ENCODE measurements at places on chromosomes 4 and X.

DNA sequence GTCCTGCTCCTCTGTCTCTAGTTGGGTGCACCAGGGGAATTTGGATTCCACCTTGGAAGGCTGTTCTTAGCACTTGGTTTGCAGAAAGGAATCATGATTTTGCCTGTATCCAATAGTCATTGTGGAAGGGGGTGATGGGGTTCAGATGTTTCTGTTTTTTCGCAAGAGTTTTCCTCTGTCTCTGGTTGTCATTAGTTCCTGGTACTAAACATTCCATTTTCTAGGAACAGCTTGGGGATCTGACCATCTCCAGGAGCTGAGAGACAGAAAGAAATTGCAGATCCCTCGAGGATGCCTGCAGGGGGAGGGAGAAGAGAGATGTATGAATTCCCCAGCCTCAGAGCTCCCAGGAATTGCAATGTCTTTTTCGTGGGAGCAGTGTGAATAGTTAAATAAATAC, 70.9 kb downstream of the CYTL1 start:
- DNase-seq: no peak

DNA sequence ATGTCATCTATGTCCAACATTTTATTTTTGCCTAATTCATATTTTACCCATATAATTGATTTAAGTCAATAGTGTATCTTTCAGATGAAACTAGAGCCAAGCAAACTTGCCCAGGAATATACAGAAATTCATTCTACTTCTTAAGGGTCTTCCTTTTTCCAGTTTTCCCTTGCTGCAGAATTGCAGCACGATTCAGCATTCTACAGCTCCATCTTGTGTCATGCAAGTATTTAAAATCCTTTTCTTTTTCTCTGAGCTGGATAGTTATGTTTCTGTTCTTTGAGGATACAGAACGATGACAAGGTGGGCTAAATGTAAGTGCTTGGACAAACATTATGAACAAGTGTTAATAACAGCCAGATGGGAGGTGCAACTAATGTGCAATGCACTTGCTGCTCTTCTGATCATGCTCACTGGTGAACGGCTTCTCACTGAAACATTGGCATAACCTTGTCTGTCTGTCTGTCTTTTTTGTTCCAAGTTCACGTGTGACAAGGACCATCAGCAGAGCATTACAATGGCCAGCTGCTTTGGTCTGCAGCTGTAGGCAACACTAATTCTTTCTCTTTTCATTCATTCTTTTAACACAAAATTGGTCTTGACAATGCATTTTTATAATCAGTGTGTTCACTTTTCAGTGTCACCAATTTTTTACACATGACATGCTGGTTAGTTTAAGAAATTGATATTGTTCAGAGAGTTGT, 1821.7 kb downstream of the ARAP2 start:
- peak; percentile 38 for DNase-seq

DNA sequence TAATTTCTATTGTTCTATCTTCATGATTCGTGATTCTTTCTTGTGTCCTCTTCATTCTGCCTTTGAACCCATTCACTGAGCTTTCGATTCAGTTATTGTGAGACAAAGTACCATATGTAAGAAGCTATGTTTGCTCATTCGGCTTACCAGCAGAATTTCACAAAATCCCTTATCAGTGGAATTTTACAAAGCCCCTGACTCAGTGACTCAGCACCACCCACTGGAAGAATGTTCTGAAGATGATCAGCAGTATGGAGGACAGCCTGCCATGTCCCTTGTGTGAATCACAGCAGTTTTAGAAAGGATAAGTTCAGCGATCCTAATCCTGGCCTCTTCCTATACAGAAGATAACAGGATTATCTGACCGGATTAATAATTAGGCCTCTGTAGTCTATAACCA, 5.8 kb upstream of the UXT start:
- DNase-seq: peak; percentile 75

- DNase-seq: no peak
Measured at GRCh38 chr4:52995360-52996030, 133.4 kb downstream of the RASL11B start.

GRCh38 chr4:36243355-36244256, 708 bp downstream of the ARAP2 start:
- peak; percentile 15 for DNase-seq

DNA sequence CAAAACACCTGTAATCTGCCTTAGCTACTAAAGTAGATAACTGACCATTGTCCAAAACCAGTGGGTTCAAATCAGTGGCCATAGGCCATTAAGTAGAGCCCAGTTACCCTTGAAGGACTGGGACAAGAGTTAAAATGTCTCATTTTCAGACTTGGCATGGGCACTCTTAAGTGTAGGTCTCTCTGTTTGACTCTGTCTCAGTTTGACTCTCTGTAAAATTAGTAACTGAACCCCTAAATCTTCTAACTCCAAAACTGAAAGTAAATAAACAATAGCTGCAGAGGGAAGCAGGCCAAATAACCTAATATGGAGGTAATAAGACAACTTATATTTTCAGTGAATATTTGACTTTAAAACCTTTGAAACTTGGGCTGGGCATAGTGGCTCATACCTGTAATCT, 89.1 kb downstream of the SLC16A2 start:
- no peak for DNase-seq

- DNase-seq: no peak
Measured at GRCh38 chrX:155127940-155128339, 56.6 kb downstream of the BRCC3 start.

DNA sequence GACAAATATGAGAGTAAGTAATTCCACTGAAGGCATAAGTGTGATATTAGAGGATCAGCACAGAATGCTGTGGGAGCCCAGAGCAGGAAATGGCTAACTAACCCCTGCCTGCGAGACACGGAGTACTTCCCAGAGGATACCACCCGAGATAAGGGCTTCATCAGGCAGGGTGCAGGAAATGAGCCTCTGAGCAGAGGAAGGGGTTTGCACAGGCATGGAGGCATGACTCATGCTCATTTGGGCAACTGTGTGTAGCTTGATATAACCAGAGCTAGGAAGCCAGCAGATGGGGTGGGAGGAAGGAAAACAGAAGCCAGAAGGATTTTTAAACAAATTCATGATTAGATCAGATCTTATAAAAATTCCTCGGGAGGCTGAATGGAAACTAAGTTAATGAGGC, 70.0 kb upstream of the TSPAN5 start:
- no peak for DNase-seq

DNA sequence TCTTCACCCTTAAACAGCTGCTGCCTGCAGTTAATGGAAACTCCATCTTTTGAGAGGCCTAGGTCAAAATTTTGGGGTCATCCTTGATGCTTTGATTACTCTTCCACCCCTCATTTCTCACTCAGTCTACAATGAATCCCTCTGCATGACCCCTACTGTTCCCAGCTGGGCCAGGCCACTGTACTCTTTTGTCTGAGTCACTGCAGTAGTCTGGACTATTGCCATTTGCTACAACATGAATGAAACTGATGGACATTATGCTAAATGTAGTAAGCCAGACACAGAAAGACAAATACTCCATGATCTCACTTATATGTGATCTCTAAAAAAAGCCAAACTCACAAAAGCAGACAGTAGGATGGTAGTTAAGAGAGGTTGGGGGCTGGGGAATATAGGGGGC, 28.3 kb downstream of the STK32B start:
- DNase-seq: no peak
